Lung (tissue), 17 donors: ENCODE measurements at places on chromosomes 1 and 21.

DNA sequence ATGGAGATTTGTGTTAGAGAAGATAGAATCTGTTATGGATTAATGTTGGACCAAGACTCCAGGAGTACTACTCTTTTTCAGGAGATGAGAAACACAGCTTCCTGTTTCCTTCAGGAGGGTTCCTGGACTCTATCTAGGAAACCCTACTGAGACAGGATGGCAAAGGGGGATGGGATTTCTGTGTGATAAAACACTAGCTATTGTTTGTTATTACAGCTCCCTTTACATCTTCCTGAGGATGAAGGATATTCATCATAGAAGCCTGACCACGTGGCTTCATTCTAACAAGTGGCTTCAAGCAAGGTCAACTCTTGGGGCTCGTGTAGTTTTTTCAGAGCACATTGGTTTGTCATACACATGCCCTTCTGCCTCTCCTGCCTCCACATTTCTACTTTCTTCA lies 33.3 kb downstream of the RGL1 start:
- DNase-seq, result peak; percentile 49

GRCh38 chr1:85444381-85444780 lies 20.6 kb downstream of the DDAH1 start:
- no peak for DNase-seq

DNA sequence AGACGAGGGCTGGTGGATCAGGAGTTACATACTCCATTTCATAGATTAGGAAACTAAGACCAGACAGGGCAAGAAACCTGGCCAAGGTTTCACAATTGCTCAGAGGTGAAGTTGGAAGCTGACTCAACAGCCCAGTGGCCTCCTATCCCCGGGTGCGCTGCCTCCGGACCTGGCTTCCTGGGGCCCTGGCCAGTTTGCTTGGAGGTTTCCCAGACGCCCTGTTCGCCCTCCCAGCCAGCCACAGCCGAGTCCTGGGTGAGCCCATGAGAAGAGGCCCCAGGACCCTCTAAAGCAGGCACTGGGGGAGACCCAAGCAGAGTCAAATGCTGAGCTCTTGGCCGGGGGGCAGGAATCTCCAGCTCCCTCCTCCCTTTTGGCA lies 180.1 kb downstream of the ZBTB18 start:
- DNase-seq, result no peak

DNA sequence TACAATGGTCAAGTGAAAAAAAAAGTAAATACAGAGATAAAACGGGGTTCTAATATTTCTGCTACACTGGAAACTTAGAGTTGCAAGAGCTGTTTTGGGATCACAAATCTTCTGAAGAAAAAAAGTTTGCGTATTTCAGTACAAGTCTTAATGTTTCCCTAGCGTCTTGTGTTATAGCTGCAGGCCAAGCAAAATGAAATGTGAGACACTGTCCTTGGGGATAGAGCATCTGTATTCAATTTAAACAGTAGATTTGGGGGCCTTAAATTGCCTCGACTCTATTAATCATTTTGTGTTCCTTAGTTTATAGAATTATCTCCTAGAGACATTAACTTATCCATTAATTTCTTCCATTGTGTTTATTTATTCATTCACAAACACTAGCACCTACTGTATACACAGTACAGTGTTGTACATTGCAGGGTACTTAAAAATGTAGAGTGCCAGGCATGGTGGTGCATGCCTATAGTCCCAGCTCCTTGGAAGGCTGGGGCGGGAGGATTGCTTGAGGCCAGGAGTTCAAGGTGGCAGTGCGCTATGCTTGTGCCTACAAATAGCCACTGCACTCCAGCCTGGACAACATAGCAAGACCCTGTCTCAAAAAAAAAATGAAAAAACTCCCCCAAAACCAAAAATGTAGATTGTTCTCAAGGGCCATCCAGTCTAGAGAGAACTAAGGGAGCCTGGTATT lies 7.9 kb downstream of the DISC1 start:
- no peak for DNase-seq

DNA sequence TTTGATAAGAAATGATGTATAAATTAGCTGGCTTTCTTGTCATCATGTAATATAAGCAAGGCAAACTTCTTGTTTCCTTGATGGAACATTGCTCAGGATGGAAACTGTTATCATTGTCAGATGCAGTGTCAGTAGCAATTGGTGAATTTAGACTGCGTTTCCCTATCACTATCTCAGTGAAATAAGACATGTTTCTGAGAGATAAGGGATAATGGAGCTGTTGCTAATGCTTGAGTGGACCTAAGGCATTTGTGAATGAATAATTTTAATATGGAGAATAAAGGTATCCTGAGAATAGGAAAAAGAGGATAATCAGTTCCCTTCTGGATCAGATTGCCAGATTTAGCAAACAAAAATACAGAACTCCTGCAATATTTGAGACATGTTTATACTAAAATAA lies 160.9 kb downstream of the HLX start:
- no peak for DNase-seq

- no peak for DNase-seq
Observed at GRCh38 chr1:158810311-158810710, 20.8 kb upstream of the MNDA start.

DNA sequence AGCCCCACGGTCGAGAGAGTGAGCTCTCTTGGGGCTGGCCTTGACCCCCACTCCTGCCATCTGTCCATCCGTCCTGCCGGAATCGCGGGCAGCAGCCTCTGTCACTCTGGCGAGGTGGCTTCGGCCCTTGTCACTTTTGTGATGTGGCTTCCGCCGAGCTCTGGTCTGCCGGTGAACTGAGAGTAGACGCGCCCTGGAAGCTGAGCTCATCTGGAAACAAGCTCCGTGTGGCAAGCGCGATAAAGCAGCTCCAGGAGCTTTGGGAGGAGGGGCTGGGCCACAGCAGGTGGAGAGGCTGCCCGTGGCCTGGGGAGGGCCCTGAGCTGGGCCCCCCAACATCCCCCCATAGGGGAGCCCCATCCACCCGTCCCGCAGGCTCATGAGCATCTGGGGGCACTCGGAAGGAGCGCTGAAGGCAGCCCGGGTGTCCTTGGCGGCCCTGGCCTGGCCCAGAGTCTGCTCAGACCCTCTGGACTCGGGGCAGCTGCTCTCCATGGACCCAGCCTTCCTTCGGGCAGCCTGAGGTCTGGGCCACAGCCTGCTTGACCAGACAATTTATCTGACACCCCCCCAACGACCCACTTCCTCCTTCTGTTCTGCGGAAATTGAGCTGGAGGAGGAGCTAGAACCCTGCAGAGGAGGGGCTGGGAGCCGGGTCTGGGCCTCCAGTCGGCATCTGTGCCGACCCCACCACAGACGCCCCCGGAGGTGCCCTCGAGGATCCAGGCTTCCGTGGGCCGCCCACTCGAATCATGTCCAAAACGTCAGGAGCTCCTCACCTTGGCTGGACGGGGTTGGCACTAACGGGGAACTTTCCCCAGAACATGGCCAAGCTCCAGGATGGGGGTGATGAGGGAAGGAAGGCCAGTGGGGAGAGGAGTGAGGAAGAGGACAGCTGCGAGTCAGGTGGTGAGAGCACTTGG lies 59.1 kb downstream of the SLC19A1 start:
- no peak for DNase-seq

DNA sequence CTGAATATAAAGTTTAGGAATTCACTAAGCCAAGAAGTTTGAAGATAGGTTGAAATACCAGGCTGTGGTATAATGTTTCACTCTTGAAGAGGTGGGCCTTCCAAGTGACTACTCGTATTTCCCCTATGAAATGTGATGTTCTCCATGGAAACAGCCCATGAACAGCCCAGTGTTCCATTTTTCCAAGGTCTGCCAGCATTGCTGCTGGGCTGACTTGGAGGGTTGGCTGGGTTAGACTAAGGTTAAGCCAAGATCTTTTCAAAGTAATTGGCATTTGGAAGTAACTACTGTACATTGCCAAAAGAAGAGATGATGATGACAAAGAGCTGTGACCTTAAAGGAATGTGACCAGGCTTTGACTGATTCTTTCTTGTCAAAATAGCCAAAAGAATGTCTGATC lies 73.8 kb downstream of the RPE65 start:
- DNase-seq, result no peak

DNA sequence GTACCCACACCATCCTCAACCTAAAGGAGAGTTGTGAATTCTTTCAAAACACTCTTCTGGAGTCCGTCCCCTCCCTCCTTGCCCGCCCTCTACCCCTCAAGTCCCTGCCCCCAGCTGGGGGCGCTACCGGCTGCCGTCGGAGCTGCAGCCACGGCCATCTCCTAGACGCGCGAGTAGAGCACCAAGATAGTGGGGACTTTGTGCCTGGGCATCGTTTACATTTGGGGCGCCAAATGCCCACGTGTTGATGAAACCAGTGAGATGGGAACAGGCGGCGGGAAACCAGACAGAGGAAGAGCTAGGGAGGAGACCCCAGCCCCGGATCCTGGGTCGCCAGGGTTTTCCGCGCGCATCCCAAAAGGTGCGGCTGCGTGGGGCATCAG lies 638 bp upstream of the OLIG2 start:
- no peak for DNase-seq

GRCh38 chr21:40671716-40672115 lies 175.2 kb downstream of the DSCAM start:
- no peak for DNase-seq

DNA sequence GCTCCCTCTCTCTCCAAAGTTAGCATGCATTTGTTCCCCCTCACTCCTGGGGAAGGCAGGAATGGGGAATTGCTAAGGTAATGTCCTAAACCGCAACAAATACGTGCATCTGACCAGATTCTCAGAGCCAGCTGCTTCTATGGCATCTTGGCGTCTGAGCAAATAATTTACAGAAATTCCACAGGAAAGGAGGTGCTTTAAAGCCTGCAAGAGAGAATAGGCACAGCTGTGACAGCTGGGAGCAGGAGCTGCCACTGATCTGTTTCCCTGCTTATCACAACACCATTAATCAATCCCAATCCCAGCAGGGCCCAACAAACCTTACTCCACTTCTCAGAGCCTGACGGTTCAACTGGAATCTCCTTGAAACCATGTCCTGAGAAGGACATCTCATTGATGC lies 83.5 kb upstream of the ZNF281 start:
- no peak for DNase-seq

DNA sequence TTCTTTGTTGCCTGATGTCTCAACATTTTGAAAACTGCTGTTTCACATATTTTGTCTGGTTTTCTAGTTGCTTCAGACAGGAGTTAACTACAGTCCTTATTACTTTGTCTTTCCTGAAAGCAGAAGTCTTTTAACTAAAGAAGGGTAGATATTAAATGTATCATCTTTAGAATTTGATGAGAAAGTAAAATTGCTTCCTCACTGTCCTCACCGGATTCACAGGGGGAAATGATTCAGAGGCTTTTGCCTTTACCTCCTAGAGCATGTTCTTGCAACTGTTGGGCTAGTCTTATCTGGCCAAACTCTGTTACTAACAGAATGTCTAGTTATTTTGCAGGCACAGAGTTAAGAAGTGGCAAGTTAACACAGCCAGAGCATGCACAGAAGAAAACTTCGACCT lies 107.2 kb upstream of the VAV3 start:
- DNase-seq, result no peak

DNA sequence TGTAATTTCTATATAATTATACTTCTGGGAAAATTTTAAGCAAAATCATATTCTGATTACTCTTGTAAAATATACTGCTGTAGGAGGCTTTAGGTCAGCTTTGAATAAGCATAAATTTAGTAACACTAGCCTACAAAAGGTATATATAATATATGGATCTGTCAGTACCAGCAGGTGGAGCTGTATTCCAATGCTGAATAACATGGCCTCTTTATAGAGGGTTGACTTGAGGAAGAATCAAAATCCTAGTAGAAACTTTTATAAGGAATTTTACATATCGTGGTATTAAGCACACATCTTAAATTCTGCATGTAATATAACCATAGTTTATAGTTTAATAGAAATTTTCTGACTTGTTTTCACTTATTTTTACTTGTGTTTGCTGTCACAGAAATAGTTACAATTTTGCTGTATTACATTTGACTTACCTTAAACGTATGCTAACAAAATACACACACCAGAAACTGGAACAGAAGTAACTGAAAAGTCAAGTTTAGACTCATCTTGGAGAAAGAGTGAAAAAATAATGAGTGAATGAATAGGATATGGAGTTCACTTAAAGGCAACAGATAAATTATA lies 79.3 kb downstream of the HMCN1 start:
- DNase-seq, result peak; percentile 54

DNA sequence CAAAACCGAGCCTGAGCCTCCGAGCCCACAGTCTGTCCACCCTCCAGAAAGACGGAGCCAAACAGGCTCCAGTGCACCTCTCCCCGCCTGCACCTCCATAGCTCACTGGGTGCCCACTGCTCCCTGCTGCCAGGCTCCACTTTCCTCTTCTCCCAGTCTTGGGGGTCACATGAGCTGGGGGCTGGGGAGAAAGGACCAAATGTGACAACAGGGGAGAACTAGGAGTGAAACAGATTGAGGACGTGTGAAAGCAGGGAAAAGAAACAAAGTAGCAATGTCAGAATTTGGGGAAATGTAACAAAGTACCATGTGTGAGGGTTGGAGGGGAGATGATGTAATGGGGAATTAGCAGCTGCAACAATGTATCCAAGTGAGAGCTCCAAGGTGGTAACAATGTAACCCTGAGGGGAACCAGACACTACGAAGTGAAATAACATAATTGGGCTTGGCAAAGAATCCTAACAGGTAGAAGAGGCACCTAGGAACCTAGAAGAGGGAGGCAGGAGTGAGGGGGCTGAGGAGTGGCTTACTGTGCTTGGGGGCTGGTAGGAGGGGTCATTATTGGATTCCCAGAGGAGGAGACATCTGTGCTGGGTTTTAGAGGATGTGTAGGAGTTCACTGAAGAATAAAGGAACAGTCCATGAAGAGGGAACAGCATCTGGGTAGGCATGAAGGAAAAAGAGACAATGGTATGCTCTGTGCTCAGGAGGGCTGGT lies 12.5 kb downstream of the SDC3 start:
- no peak for DNase-seq

- DNase-seq, result peak; percentile 29
Observed at GRCh38 chr1:22108339-22109105, 34.4 kb downstream of the WNT4 start.

GRCh38 chr1:42756956-42757891 lies 9.6 kb downstream of the P3H1 start:
- peak; percentile 36 for DNase-seq

DNA sequence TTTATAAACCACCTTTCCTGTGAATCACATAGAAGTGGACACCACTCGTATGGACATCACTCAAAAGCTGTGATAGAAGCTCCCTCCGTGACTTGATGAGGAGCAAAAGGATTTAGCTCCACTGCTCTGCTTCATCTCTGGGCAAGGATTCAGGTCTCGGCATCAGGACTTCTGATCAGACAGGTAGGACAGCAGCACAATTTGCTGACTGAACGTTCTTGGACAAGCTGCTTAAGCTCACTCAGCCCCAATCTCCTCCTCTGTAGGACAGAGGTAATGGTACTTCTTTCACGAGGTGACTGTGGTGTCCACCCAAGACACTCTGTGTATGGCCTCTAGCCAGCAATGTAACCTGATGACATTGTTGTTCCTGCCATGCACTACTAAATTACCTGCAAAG lies 122.6 kb upstream of the AJAP1 start:
- no peak for DNase-seq

- DNase-seq, result no peak
Observed at GRCh38 chr1:195475568-195475967, 1132.7 kb downstream of the KCNT2 start.

- no peak for DNase-seq
Observed at GRCh38 chr21:46322351-46323226, 1.1 kb downstream of the C21orf58 start.
